ENCODE measurements at places on chromosomes 16 and 17.

GRCh38 chr16:55506083-55506482 lies 2.8 kb upstream of the LPCAT2 start:
- DNase-seq: no peak

- no peak for DNase-seq
These were observed 191.4 kb upstream of the SDK2 start for GRCh38 chr17:73835605-73836004.

GRCh38 chr16:76389126-76389525 lies 111.9 kb downstream of the CNTNAP4 start:
- no peak for DNase-seq

- no peak for DNase-seq
These were observed 83.5 kb downstream of the GP2 start for GRCh38 chr16:20243731-20244281.

- no peak for DNase-seq
These were observed 13.2 kb downstream of the DGKE start for GRCh38 chr17:56847106-56847505.

DNA sequence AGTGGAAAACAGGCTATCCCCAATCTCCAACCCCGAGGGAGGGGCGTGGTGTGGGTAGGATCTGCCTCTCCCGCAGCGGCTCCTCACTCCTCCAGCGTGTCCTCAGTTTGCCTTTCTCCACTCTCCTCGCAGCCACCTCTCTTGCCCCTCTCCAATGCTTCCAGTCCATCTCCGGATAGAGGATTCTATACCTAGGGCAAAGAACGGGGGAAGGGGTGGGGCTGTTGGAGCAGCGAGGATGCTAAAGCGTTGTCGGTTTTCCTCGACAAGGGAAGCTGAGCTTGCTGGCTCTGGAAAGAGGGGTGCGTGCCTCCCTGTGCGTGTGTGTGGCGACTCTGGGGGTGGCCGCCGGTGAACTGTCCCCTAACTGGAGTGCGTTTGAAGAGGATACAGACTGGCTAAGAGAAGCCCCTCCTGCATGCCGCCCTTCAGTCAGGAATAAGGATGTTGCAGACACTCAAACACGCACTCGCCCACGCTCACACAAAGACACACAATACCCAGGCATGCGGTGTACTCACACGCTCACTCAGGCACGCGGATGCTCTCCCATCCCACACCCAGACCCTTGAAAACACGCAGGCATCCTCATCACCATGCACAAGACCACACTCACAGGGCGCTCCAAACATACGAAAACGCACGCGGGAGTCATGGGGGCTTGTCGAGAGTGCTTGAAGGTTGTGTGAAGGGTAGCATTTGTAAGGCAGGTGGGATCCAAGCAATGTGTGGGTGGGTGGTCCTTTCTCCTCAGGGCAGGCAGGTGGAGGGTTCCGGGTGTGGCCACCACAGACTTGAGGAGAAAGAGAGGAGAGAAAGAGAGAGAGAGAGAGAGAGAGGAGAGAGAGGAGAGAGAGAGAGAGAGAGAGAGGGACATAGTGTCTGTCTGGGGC lies 655 bp upstream of the GPR139 start:
- no peak for DNase-seq

DNA sequence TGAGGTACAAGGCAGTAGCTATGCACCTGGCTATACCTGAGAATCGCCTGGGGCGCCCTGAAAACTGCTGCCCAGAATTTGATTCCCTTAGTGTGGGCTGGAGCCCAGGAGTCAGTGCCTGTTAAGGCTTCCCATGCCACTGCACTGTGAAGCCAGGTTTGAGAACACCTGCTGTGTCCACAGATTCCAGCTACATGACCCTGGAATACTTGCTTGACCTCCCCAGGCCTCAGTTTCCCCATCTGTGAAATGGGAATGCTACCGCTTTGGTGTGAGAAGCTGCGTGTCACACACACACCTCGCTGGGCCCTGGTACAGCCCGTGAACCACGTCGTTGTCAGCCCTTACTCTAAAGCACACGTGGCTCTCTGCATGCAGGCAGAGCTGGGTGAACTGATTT lies 271.0 kb downstream of the C16orf95 start:
- no peak for DNase-seq

- no peak for DNase-seq
These were observed 4.1 kb downstream of the ORC6 start for GRCh38 chr16:46693598-46693997.

GRCh38 chr17:37729905-37730304 lies 15.0 kb downstream of the HNF1B start:
- no peak for DNase-seq

DNA sequence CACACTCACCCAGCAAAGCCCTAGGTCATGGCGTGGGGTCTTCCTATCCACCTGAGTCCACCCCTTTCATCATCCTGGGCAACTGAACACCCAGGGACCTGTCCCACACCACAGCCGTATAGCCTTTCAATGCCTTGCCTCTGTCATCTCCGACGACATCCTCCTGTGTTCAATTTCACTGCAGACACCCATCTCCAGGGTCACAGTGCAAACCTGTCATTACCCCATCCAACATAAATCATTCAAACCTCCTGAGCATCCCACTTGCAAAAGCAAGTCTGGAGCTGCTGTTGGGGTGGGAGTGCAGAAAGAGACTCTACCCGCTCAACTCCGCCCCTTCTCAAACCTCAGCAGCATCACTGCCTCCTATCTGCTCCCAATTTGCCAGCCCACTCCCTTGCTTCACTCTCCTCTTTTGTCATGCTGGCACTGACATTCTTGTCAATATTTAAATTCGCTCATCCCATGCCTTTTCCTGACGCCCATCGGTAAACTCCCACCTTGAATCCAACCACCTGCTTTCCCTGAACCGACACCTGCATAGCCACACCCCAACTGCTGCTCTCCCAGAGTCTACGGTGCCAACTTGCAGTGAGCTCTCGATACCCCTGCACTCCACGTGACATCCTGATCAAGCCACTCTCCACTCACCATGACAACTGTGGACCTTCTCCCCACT lies 37.0 kb downstream of the MARF1 start:
- DNase-seq: no peak

GRCh38 chr17:73591296-73592078 lies 52.8 kb downstream of the SDK2 start:
- DNase-seq: no peak

DNA sequence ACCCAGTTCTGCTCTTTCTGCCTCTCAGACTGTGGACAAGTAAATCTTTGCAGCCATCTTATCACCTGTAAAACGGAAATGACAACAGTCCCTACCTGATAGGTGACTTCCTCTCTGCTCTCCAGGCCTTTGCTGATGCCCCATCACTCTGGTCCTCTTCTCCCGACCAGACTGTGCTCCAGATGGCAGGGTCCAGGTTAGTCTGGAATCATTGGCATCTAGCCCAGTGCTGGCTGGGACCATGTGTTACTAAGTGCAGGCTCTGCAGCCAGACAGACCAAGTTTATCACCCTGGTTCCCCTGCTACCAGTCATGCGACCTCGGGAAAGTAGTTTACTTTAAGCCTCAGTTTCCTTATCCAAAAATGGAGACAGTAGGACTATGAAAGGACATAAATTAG lies 1.8 kb upstream of the NUBP1 start:
- peak; percentile 91 for DNase-seq

GRCh38 chr16:14303182-14303618 lies 232.1 kb downstream of the MRTFB start:
- no peak for DNase-seq

GRCh38 chr17:32542186-32542585 lies 55.4 kb downstream of the CDK5R1 start:
- DNase-seq: no peak

DNA sequence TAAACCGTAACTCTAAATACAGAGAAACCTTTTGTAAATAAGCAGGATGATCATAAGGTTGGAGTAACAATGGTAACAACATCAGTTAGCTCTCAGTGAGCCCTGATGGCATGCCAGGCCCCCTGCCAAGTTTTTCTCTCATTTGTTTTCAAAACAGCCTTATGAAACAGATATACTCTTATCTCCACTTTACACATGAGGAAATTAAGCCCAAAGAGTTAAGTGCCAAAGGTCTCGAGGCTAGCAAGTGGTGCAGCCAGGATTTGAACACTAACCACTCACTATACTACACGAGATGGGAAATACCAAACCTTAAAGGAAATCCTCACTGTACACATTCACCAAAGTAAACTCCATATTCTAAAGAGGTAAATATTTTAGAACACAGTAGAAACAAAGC lies 15.0 kb downstream of the USP31 start:
- DNase-seq: no peak

DNA sequence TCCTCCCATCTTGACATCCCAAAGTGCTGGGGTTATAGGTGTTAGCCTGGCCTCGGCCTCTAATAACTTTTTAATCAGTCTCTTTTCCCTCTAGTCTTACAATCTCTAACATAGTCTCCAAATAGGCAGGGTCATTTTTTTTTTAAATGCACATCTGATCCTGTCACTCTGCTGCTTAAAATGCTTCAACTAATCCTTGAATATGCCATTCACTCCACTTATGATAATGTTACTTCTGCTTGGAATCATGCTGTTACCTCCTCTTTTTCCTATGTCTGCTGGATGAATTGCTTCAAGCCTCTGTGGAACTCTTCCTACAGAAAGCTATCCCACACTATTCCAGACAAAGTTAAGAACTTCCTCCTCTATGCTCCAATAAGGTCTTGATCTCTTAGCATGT lies 22.8 kb downstream of the CRLF3 start:
- DNase-seq: no peak

DNA sequence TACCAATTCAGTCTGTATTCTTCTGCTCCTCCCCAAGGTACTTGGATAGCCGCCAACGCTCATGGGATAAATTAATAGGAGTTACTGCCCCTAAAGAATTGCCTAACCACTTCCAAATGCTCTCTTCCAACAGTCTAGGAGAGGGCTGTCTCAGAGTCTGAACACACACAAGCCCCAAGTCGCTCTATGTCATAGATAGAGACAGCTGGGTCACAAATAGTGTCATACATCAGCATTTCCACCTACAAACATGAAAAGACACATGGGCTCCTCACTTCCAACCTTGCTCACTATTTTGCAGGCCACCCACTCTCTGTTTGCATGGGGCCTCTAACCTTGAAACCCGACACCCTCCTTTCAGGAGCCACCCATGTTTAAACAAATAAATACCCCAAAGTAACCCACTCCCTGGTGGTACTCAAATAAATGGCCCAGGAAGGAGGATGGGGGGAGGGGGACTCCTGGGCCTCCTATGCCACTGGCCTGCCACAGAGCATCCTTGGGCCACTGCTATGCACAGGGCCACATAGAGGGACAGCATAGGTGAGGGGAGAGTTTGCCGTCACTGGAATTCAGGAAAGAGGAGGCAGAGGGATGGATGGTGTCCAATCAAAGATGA lies 265.9 kb downstream of the SOX9 start:
- no peak for DNase-seq

DNA sequence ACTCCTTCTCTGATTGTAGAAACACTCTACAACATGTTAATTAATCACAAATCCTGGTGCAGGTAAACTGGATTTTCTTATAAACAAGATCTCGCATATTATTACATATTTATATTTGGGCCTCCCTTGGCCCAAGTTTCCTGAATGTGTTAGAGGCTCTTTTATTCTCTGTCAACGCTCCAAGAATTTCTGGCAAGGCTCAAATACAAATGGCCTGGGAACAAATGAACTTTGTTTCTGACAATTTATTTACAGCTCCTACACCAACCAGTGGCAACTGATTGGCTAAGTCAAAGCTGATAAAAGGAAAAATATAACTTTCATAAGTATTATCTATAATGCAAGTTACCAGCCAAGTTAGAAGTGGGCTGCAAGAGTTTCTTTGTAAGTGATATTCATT lies 64.9 kb upstream of the CORO6 start:
- DNase-seq: no peak

GRCh38 chr17:68095205-68095811 lies 59.8 kb downstream of the KPNA2 start:
- DNase-seq: no peak

- DNase-seq: no peak
These were observed 57.2 kb downstream of the C16orf82 start for GRCh38 chr16:27123795-27124409.

- DNase-seq: no peak
These were observed 2.5 kb downstream of the P2RX1 start for GRCh38 chr17:3913531-3914311.

GRCh38 chr17:6021627-6022026 lies 48.6 kb upstream of the WSCD1 start:
- no peak for DNase-seq

- no peak for DNase-seq
These were observed 101.8 kb downstream of the MYH11 start for GRCh38 chr16:15754821-15755534.
